ENCODE measurements at places on chromosomes 4 and X.

GRCh38 chr4:30402276-30402675, 317.9 kb upstream of the PCDH7 start:
- DNase-seq, result no peak

- DNase-seq, result no peak
These were observed 56.9 kb downstream of the MAD2L1 start for GRCh38 chr4:120009731-120010130.

DNA sequence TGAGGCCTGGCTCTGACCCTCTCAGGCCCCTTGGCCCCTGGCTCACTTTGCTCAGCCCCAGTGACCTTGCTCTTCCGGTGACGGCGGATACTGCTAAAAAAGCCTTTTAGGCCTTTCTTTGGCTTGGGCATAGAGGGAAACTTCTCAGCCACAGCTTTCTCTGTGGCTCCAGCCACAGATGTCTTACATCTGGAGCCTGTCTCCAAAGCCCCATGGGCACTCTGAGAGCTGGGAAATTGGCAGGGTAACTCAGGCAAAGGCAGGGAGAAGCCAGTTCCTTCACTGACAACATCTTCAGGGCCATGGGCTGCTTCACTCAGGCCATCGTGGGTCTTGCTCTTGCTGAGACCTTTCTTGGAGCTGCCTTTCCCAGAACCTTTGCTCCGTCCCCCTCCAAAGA, 12.8 kb downstream of the AMER1 start:
- no peak for DNase-seq

DNA sequence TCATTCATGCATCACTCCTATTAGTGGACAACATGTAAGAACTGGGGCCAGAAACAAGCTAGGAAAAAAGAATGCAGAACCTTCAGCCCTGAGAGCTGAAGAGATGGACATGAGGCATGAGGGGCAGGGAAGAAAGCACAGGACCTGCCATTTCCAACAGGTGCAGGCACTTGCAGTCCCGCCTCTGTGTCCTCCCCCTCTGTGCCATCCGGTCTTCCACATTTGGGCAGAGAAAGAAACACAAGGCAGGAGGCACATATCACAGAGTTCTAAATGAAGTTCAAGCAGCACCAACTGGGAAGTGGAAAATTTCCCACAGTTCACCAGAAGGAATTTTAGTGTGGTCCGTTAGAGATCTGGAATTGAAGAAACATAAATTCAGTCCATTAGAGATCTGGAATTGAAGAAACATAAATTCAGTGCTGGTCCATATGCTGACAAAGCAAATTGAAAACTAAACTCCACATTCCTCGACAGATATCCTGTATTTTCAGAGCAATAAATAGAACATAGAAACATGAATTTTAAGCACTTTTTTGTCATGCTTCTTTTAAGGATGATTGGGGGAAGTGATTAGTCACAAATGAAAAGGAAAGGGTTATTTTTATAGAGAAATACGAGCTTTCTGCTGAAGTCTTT, 57.2 kb upstream of the DAPP1 start:
- no peak for DNase-seq

DNA sequence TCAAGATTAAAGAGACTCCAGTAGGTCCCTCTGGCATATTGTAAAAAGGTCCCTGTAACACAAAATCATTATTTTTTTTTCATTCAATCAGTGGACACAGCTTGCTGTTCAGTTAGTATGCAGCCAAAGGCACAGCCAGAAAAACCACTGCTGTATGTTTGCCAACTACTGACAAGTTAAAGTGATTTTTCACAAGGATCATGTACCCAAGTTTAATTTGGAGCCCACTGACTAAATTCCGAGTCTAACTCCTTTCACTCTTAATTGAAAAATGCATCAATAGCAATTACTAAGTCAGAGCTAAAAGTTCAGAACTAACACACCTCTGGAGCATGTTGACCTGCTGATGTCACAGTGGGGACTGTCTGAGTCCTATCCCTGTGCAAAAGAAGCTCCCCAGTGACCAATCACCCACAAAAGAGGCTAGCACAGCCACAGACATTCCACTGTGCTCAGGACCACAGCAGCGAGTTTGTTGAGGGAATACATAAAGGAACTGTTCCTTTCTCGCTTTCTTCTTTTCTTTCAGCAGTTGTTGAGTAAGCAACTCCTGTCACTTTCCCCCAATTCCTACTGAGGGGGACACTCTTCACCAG, 60.4 kb downstream of the STX18 start:
- DNase-seq, result no peak

DNA sequence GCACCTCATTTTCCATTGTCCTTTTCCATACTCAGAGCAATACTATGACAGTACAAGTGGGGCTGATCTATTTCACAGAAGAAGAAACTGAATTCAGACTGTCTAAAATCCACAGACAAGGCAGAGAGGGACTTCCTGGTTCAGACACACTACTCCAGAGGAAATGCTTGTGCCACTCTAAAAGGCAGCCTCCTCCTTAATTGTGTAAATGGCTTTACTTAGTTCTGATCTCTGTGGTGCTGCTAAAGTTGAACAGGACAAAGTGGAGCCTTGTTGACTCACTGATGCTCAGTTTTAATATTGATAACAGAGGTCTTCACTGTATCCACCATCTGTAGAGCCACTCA, 122.4 kb downstream of the KIT start:
- DNase-seq, result no peak

DNA sequence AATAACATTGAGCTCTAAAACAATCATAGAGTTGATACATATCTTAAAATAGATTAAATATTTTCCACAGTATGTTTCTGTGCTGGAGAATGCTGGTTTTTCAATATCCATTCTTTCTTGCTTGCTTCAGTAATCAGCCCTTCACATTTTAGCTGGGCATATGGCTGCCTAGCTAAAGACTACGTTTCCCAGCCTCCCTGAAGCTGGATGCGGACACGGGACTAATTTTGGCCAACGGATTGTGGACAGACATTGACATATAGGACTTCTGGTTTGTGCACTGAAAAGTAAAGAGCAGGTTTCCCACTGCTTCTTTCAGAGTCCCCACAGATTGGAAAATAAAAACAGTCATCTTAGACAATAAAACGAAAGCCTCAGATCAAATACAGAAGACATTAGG, 97.3 kb downstream of the COL25A1 start:
- DNase-seq, result no peak

DNA sequence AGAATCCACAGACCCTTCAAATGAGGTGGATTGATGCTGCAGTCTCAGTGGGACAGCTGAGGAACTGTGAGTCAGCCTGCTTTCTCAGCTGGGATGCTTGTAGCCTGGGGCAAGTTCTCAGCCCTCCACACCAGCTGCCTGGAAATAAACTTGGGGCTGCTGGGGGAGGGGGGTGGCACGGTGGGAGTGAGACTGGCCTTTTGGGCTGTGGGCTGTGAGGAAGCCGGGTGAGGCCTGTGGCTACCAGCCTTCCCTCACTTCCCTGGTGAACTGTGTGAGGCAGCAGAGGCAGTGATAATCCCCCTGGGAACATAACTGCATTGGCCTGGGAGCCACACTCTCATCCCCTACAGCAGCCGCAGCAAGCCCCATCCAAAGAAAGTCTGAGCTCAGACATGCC, 114.5 kb upstream of the GUCY1A1 start:
- no peak for DNase-seq

DNA sequence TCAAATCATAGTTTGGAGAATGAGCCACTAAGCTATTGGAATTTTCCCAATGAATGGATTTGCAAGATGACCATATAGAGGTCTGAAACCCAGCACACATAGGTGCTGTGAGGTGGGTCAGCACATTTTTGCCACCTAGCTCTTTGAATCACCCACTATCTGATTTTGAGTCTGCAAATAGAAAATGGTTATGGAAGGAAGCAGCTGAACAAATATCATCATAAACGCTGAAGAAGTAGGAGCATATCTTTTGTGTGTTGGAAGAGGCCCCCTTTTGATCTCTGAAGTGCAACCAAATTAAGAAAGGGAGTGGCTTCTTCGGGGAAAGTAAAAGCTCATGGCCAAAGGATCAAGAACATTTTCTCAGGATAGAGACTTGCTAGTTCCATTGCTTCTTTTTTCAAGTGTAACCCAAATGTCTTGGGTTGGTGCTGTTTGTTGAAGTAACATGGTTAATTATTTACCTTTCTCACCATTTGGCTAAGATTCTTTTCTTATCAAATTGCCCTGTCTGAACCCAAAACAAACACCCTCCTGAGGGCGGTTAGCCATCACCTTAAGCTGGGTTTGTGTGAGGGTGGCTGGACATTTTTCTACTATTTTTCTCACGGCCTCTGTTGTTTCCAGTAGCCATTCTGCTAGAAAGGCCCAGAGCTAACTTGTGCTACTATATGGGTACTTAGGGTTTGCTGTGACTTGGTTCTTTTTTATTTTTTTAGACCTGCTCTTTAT, 18.4 kb upstream of the SORBS2 start:
- DNase-seq, result no peak

DNA sequence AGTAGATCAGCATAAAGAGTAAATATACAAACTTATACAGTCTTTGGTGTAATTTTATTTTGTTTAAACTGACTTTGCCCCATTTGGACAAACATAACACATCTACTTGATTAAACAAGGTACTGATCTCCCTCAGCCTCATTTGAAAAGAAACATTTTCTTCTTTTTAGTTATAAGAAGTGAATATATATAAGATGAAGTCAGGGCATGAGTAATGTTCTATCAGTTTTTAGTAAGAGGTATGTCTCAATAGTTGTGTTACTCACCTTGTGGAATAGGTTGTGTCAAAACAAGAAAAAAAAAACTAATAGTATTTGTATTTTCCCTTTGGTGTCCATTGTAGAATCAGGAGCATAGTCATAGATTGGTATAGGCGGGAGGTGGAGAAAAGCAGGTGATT, 327.4 kb downstream of the RPA4 start:
- DNase-seq, result no peak

DNA sequence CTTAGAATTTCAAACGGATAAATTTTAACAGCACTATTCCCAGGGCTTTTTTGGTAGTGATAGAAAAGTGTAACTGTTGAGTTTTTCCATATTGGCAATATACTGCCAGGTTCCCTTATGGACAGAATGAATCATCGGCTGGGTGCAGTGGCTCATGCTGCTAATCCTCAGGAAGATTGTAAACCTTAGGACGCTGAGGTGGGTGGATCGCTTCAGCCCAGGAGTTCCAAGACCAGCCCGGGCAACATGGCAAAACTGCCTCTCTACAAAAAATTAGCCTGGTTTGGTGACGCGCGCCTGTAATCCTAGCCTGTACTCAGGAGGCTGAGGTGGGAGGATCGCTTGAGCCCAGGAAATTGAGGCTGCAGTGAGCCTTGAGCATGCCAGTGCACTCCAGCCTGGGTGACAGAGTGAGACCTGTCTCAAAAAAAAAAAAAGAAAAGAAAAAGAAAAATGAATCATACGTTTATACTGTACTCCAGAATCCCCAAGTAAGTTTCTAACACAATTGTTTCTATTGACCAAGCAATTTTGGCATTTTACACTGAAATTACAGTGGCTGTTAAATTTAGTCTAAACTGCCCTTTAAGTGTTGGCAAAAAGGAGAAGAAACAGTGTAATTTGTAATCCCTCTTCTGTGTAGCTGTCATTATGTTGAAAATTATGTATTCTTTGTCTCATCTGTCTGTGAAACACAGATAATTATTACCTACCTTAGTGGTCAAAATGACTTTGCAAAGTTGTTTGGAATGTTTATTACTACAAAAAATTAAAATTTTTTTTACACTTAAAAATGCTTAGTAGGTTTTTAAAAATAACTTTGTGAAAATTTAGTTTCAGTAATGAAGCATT, 1.8 kb downstream of the SLC30A9 start:
- DNase-seq, result no peak

- no peak for DNase-seq
These were observed 592.4 kb downstream of the ACTRT1 start for GRCh38 chrX:127459790-127460189.

GRCh38 chrX:48968377-48968776, 3.3 kb downstream of the KCND1 start:
- no peak for DNase-seq

- DNase-seq, result no peak
These were observed 466.7 kb downstream of the NKX6-1 start for GRCh38 chr4:84032372-84032771.

DNA sequence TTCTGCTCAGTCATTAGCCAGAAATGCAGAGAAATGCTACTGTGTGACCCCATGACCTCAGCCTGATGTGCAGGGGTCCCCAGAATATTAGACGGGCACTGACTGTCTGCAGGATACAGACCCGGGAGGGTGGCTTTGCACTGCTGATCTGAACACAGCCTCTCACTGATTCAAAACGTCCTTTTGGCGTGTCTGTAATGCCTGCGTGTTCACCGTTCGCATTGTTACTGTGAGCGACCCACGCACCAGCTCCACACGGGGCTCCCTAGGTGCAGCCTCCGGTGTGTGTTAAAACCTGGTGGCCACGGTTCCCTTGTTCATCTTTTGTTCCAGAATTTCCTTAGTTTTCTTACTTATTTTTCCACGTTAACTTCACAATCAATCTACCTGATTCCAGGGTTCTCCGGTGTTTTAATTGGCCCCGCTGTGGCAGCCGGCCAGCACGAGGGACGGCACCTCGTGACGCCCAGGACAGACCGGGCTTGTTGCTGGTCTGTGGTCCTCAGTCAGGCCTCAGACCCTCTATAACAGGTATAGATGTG, 32.0 kb upstream of the SPON2 start:
- no peak for DNase-seq

DNA sequence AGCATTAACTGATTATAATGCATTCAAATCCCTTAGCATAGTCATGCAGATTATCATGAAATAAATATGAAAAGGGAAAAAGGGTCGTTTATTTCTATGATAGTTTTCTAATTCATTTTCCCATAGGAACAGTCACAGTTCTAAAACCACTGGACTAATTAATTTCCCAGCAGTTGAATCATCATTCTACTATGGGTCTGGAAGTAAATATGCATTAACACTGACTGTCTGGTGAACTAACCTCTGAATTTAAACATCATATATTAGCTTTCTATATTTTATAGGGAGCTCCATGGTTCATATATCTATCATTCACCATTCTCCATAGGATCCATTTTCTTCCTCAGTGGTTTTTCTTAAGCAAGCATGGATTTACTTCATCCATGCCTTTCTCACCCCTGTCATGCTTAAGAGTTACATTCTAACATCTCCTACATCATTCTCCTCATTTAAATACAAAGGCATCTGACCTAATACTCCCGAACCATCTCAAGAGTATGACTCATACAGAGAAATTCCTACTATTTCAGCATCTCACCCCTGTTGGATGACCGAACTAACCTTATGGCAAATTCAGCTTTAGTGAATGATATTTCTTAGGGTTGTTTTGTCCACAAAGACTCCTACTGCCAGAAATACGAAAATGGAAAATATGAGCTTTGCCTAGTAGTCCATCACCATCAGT, 198.7 kb upstream of the ADAMTS3 start:
- DNase-seq, result no peak
